ENCODE measurements at places on chromosomes 12 and 14. TPM values are rescaled to one million over a fixed set of nuclear protein-coding genes. Genes with fewer than 3 reads are reported as not detected.

The GYS2 gene
- not detected for total RNA-seq

The CLEC4E gene
- total RNA-seq = not detected

The NID2 gene
- 49.4 TPM for total RNA-seq

- H3K27ac ChIP-seq = no peak overlapping the region
- no peak for DNase-seq
- H3K36me3 ChIP-seq = no peaks in the 10 kb centered on the region
Measured at GRCh38 chr12:66947119-66947518, 268.2 kb upstream of the GRIP1 start.

- DNase-seq = no peak
- H3K4me3 ChIP-seq = no peak overlapping the region
- no peaks in the 10 kb centered on the region for H3K27me3 ChIP-seq
- H3K27ac ChIP-seq = no peak overlapping the region
- H3K36me3 ChIP-seq = no peaks in the 10 kb centered on the region
Measured at GRCh38 chr12:16174282-16174681, 103.2 kb downstream of the SLC15A5 start.

DNA sequence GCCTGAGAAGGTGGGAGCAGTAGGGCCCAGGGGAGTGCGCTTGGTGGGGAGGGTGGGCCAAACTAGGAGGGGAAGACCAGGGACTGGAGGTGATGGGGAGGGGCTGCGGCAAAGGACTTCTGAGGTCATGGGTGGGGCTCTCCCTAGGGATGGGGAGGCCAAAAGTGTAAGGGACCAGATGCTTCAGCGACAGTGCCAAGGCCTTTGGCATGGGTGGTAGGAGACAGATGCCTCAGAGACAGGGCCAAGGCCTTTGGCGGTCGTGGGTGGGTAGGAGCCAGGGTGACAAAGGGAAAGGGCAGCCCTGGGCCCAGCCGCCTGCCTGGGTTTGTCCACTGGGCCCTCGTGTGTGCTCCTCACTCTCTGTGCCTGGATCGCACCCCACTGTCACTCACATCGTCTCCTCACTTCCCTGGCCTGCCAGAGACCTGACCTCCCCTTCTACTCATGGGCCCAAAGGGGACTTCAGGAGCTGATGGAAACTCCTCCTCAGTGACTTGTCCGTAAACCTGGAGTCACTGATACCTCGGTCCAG is 13.2 kb upstream of the RABGGTA start:
- no peaks in the 10 kb centered on the region for H3K36me3 ChIP-seq
- no peak overlapping the region for H3K27ac ChIP-seq
- H3K4me1 ChIP-seq = peaks cover 8% of the 10 kb centered on the region
- peak; percentile 73 for DNase-seq
- H3K4me3 ChIP-seq = no peak overlapping the region

DNA sequence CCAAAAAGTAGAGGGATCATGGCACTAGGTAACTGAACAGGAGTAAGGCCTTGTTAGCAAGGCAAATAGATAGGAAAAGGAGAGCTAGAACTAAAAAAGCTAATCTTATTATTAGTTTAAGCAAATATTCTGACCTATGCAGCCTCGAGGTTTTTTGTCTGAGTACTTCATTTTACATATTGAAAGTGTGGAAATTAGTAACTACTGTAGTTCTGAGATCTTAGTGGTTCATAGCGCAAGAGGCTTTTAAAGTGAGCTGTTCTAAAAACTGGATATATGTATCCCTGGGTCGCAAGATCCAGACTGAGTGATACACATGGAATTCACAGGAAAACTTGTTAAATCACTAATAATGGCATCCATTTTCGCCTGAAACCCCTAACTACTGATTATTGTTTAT is 411.0 kb upstream of the SOX5 start:
- no peaks in the 10 kb centered on the region for H3K36me3 ChIP-seq
- no peaks in the 10 kb centered on the region for H3K27me3 ChIP-seq
- H3K4me3 ChIP-seq = no peak overlapping the region
- DNase-seq = no peak
- peak overlapping the region; percentile 76 for H3K27ac ChIP-seq
- H3K4me1 ChIP-seq = peaks cover 23% of the 10 kb centered on the region

DNA sequence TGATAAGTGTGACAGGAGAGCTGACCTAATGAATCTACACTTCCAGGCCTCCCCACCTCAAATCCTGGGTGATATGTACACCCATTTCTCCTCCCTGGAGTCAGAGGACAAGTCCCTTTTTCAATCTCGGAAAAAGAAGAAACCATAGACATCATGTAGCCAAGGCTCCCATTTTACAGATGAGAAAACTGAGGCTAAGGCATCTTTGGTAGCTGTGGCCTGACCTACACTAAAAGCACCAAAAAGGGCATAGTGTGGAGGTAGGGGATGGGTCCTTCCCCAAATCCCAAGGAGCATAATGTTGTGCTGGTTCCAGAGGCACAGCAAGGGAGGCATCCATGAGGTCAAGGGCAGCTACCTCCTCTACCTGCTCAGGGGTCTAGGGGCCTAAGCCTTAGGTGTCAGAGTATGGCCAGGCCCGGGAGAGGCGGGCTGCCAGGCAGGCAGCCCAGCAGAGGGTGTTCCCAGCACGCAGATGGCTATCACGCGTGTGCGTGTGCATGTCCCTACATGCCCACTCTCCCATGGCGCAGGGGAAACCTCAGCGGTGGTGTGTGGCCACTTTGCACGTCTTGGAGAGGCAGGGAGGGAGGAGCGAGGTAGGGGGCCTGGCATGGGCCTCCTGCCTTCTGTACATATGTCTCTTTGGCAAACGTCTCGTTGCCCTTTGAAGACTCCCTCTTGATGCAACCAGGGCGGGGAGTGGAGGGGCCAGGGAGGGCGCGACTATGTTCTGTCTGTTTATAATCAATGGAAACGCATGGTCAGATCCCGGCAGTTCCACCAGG is 2.5 kb downstream of the PGF start:
- H3K4me3 ChIP-seq = no peak overlapping the region
- no peaks in the 10 kb centered on the region for H3K27me3 ChIP-seq
- H3K27ac ChIP-seq = no peak overlapping the region
- H3K4me1 ChIP-seq = peaks cover 9% of the 10 kb centered on the region
- DNase-seq = no peak
- no peaks in the 10 kb centered on the region for H3K36me3 ChIP-seq

- no peak overlapping the region for H3K4me3 ChIP-seq
- no peaks in the 10 kb centered on the region for H3K4me1 ChIP-seq
- H3K36me3 ChIP-seq = no peaks in the 10 kb centered on the region
- DNase-seq = no peak
Measured at GRCh38 chr12:102993537-102993936, 36.1 kb downstream of the ASCL1 start.

GRCh38 chr14:95348395-95349080 is 28.8 kb upstream of the CLMN start:
- no peak for DNase-seq
- H3K27ac ChIP-seq = no peak overlapping the region
- H3K36me3 ChIP-seq = peaks cover 1% of the 10 kb centered on the region
- H3K4me1 ChIP-seq = no peaks in the 10 kb centered on the region

Measured in chondrocyte (in vitro differentiated cells).